ENCODE measurements at places on chromosomes 1 and 21.

- DNase-seq = no peak
These were observed 49.2 kb upstream of the ABCG1 start for GRCh38 chr21:42169758-42170157.

- DNase-seq = no peak
These were observed 69.1 kb downstream of the DISC1 start for GRCh38 chr1:231695439-231696255.

DNA sequence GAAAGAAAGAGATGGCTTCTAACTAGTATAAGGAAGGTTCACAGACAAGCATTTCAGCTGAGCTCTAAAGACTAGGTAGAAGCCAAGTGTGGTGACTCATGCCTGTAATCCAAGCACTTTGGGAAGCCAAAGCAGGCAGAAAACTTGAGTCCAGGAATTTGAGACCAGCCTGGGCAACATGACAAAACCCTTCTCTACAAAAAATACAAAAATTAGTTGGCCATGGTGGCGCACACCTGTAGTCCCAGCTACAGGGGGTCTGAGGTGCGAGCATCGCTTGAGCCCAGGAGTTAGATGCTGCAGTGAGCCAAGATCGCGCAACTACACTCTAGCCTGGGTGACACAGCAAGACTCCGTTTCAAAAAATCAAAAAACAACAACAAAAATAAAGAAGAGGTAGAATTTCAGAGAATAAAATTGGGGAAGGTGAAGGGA lies 27.8 kb downstream of the FBXO42 start:
- no peak for DNase-seq

DNA sequence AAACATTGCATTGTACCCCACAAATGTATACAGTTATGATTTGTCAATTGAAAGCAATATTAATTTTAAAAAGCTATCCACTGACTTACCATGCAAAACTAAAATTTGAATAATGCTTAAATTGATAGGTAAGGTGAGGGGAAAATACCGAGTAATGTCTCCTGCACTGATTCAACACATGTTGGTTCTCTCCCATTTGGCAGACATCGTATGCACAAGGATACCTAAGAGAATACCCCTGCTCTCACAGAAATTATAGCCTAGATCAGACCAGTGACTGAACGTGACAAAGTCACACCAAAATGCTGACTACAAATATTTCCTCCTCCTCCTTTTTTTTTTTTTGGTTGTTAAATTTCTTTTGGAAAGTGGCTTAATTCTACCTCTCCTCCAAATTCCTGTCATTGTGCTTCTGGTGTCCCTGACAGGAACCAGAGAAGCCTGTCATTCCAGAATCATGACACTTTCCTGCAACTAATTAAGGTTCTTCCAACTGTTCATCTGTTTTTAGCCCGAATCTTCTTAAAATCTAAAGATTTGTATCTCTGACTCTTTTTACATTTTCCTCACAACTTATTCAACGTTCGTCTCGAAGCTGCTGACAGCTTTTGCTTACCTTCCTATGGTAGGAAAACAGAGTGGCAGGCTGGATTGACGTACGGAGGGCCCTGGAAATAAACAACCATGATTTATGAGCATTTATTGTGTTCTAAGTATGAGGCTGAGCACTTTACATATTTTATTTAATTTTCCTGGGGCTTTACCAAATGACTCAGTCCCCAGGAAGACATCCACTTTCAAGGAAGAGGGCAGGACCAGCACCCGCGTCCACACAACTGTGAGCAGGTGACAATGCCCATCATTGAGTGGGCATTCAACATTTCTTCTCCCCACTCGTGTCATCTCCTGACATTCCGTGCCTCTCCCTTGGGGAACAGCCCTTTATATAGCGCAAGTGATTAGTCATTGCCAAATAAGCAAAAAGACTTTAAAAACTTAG lies 57.9 kb upstream of the KCNE2 start:
- DNase-seq = no peak

GRCh38 chr1:47187231-47187925 lies 2.5 kb downstream of the PDZK1IP1 start:
- no peak for DNase-seq

GRCh38 chr1:44040846-44041245 lies 9.6 kb upstream of the SLC6A9 start:
- DNase-seq = no peak

GRCh38 chr1:31216016-31216415 lies 23.7 kb downstream of the NKAIN1 start:
- no peak for DNase-seq

DNA sequence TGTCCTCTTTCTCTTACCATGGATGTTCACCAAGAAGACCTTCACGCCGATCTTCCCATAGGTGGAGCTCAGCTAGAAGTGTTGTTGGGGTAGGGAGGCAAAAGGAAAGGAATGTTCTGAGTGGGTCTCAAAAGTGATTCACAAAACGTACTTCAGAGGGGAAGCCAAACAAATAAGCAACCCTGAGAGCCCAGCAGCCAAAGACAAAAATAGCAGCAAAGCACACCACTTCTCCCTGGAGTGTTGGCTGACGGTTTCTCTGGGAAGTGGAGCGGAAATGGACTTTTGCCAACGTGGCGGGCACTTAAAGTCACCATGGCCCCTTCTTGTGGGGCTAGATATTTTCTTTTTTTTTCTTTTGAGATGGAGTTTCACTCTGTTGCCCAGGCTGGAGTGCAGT lies 23.1 kb downstream of the SLC26A9 start:
- DNase-seq = no peak

GRCh38 chr1:230791986-230792564 lies 44.9 kb downstream of the CAPN9 start:
- no peak for DNase-seq

GRCh38 chr1:84401156-84401555 lies 2.9 kb downstream of the DNASE2B start:
- DNase-seq = no peak

DNA sequence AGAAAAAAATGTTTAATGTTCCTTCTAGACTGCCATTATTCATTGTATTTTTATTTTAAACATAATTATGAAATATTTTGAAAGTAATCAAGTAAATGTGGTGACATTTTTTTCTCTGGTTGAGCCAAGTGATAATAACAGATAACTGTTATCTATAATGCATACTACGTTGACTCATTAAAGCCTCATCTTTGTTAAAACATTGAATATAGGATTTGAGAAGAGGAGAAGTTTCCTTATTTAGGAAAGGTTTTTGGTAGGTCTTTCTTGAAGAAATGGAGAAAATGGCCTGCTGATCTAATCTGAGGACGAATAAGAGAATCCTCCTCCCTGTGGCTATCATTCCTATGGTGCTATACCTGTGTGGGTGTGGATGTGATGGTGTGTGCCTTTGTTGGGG lies 89.0 kb downstream of the NFIA start:
- DNase-seq = no peak

GRCh38 chr1:176466514-176466913 lies 3.5 kb downstream of the PAPPA2 start:
- no peak for DNase-seq

DNA sequence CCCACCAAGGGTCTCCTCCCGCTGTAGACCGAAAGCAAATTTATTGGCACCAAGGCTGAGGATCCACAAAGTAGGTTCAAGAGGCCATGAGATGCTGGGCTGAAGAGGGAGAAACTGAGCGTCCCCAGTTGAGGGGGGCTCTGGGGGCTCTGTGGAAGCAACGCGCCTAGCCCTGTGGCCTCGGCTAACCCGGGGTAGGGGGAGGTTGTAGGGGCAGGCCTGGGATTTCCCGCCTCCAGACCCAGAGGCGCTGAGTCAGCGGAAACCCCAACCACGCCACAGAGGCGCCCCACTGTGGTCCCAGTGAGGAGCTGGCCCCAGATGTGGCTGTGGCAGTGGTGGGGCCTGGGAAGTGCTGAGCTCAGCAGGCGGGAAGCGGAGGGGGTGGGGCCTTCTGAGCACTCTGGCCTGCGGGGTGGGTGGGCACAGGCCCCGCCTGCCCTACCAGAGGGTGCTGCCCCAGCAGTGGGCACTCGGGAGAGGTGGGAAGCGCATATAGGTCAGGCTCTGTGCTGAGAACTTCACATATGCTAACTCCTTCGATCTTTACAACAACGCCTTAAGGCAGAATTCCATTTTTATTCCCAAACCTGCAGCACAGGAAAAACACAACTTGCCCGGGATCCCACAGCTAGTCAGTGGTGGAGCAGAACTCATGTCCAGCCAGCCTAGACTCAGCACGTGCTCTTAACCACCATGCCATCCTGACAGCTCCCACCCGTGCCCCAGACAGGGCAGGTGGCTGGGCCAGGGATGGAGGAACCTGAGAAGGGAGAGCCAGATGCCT lies 1.5 kb upstream of the COL16A1 start:
- DNase-seq = peak; percentile 83

All from activated CD4-positive, alpha-beta T cell treated with anti-CD3 and anti-CD28 coated beads, Interleukin-2, amount 50 U/mL, for 16 hours (primary cell).